ENCODE measurements at places on chromosomes 4 and X.

DNA sequence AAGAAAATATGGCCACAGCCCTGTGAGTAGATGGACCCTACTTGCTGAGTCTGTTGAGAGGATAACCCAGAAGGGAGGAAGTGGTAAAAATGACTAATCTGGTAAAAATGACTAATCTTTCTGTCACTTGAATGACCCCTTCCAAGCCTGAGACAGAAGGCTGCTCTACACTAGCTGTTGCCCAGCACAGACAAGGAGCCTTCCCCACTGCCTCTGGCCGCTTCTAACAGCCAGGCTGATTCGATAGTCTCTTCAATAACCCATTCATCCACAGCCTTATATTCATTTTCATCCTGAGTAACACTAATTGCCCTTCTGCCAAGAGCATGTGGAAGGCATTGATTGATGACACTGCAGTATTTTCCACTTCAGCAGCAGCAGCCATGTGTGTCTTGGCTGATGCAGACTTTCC, 18.4 kb downstream of the MAGEB17 start:
- DNase-seq, result peak; percentile 48

GRCh38 chrX:48971249-48972219, at the start of gene KCND1:
KCND1 (minus strand) TSS chrX:48971844; CDS start chrX:48970271, 1,573 bp downstream.
- DNase-seq, result peak; percentile 34

GRCh38 chr4:148283665-148284064, 158.5 kb downstream of the NR3C2 start:
- DNase-seq, result no peak

DNA sequence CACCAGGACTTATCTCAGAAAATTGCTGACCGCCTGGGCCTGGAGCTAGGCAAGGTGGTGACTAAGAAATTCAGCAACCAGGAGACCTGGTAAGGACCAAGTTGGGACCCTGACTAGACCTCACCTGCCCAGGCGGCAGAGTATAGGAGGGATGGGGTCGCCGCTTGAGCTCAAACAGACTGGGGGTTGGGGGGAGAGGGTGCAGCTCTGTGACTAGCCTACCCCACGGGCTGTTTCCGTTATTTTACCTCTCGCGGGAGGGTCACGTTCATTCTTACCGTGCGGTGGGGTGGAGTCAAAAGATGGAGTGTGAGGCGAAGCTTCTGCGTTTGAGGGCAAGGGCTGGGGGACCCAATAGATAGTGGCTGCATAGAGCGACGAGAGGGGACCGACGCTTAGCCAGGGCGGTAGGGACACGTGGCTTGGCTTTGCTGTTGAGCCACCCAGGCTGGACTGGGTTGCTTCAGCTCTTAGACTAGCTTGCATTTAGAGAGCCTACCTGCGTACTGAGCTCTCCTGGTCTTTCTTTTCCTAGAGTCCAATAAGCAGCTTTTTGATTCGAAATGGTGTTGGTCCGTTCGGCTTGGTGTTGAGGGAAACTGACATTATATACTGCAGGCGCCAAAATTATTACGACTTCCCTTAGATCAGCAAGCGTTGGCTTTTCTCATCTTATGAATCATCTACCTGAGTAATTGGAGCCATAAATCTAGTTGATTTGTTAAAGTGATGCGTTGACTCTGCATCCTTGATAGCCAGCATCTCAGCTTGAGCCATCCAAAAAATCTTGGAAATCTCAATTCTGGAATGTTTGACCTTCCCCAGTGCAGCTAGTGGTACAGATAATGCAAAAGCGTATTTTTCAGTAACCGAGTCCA, 591 bp downstream of the PRPS1 start:
- DNase-seq, result peak; percentile 33

GRCh38 chrX:39577985-39578869, 519.5 kb downstream of the BCOR start:
- peak; percentile 8 for DNase-seq

DNA sequence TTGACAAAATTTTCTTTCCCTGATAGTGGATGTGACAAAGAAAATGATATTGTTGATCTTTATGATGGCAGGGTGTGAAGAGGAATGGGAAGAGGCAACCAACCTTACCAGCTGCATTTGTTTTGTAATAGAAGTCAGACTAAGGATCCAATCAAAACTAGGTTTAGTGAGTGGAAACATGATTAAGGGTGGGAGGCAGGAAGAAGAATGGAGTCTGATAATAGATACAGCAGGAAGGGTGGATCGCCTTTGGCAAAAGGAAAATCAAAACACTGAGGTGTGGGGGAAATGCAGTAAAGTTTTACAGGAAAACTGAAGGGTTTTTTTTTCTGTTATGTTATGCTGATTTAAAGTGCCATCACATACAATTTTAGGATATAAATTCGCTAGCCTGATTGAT, 3.4 kb downstream of the CLIC2 start:
- DNase-seq, result no peak

DNA sequence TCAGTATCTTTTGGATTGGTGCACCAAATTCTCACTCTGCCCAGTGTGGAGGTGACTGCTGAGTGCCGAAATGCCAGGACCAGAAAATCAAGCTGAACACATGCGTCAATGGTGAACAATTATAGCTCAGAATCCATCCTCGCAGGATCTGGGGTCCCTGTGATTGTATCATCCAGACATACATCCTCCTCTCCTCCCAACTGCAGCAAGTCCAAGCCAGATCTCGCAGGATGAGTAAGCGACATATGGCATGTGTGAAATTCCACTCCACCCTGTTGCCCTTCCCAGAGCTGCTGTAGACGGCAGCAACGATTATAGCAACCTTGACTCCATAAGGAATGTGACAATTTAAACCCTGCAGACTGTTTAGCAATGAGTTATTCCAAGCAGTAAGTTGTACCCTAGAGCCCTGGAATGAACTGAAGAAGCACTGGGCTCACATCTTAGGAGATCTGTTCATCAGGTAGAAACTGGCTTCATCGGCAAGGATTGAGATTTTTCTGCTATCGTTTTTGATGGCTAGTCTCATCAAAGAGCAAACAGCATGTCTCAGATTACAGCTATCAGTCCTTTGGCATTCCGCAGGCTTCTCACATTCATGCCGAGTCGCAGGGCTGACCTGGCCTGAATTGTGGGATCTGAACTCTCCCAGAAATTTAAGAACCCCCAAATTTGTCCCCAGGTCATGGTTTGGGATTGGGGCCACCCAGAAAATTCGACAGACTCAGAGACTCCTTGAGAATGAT, 35.5 kb upstream of the SORBS2 start:
- DNase-seq, result peak; percentile 89

DNA sequence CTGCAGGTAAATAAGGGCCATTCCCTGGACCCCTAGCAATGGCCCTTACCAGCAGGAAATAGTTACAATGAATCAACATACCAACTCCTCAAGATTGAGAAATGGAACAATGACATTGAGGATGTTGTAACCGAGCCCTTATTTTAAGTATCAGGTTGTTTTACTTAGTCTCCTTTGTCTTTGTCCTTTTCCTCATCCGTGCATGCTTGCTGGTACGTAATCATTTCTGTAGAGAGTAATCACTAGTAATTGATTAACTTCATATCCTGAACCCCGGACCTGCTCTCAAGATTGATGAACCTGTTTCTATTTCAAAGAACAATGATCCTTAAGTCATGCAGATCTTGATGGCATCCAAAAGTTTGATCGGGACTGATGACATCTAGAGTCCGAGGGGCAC, 98.6 kb upstream of the LANCL3 start:
- peak; percentile 33 for DNase-seq

DNA sequence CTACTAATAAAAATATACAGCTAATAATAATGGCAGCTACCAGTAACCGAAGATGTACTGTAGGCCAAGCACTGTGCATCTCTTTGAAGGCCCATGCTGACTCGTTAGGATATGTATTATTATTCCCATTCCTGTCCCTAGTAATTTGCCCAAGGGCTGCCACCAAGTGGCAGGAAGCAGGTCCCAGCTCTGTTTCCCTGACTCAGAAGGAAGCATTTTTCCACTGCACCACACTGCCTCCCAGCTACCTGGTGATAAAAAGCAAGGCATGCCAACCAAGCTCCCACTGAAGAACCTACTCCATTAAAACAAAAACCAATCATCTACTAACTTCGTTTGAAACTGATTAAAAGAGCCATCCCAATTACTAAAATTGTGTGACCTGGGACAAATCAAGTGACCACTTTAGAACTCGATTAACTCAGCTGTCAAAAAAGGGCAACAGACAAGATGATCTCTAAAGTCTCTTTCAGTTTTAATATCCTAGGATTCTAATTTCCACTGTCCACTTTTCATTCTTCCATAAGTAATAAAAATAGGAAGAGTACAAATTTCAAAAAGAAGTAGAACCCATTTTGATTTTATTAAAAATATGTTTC, 24.3 kb upstream of the PGM2 start:
- DNase-seq, result peak; percentile 67

GRCh38 chr4:7266525-7267292, 74.4 kb downstream of the SORCS2 start:
- peak; percentile 79 for DNase-seq

GRCh38 chrX:41734530-41734929, 10.5 kb downstream of the GPR82 start:
- DNase-seq, result peak; percentile 38
